Upper lobe of left lung (tissue), 6 donors: ENCODE measurements at places on chromosomes 3 and 15. TPM values are rescaled to one million over a fixed set of nuclear protein-coding genes. Genes with fewer than 3 reads are reported as not detected.
A peak's percentile ranks its signal among the peaks of the same experiment; 100 is the strongest.

The FGF7 gene
- 7.3 TPM for total RNA-seq

- H3K27ac ChIP-seq, result peak overlapping the region; percentile 94
- DNase-seq, result no peak
- no peaks in the 10 kb centered on the region for H3K36me3 ChIP-seq
- H3K4me3 ChIP-seq, result no peak overlapping the region
- H3K4me1 ChIP-seq, result peaks cover 10% of the 10 kb centered on the region
Observed at GRCh38 chr3:138594935-138595610, 1.0 kb upstream of the CEP70 start.

DNA sequence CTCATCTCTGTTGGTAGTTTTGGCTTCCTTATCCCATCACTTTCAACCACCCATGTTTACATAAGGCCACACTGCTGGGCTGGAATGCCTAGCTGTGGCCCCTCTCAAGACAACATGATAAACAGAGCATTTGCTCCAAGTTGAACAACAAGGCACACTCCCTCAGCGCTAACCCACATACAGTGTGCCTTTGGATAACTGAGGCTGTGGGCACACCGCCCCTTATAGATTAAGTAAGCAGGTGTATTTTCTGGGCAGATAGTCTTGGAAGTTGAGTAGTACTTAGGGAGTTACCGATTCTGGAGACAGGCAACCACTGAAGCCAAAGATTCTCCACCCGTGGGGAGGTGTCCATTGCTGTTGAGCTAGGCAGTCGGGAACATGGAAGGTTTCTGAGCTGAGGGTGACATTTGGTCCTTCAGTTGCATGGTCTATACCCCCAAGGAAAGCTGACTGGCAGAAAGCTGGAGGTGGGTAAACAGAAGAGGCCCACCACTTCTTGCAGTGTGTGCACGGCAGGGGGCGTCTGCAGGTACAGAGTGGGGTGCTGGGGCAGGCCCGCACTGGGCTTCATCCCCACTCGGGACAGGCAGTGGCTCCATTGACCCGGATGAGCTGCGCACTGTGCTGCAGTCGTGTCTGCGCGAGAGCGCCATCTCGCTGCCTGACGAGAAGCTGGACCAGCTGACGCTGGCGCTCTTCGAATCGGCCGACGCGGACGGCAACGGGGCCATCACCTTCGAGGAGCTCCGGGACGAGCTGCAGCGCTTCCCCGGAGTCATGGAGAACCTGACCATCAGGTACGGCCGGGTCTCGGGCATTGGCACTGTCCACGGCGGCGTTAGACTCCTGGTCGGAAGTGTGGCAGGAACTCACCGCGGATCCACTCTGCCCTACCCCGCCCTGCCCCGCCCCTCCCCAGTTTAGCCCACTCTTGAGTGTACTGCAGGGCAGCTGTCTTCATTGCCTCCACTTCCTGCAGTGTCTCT lies 16.8 kb downstream of the NOX5 start:
- H3K27me3 ChIP-seq, result no peaks in the 10 kb centered on the region
- H3K27ac ChIP-seq, result no peak overlapping the region
- peak overlapping the region; percentile 40 for H3K4me3 ChIP-seq
- no peaks in the 10 kb centered on the region for H3K36me3 ChIP-seq
- H3K4me1 ChIP-seq, result peaks cover 11% of the 10 kb centered on the region
- DNase-seq, result peak; percentile 87

- no peaks in the 10 kb centered on the region for H3K36me3 ChIP-seq
- peak within 1 kb of the TSS; percentile 51 for H3K4me3 ChIP-seq
- H3K4me1 ChIP-seq, result peaks cover 13% of the 10 kb centered on the region
- H3K27ac ChIP-seq, result no peak within 1 kb of the TSS
- peaks cover 6% of the 10 kb centered on the region for H3K27me3 ChIP-seq
Observed at GRCh38 chr15:80252121-80252518, at the start of gene CTXND1. Gene CTXND1, minus strand, starts transcription at chr15:80252213. Its CDS starts 50,264 bp downstream, at chr15:80201949.
